ENCODE measurements at places on chromosomes 6 and 20.

DNA sequence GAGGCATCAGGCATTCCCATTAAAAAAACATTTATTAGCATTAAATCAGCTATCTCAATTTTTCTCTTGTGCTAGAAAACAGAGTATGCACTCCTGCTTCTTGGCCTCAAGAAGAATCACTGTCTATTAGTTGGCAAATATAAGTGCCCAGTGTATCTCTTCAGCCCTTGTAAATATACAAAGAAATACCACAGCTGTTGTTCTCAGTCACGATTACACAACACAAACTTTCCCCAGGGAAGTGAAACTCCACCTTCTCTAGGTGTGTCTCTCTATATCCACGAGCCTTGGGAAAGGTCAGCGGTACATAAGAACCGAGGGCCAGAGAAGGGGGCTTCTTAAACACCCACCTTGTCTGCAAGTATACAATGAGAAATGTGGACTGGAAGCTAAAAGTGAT is 194.7 kb downstream of the PKHD1 start:
- DNase-seq = no peak

DNA sequence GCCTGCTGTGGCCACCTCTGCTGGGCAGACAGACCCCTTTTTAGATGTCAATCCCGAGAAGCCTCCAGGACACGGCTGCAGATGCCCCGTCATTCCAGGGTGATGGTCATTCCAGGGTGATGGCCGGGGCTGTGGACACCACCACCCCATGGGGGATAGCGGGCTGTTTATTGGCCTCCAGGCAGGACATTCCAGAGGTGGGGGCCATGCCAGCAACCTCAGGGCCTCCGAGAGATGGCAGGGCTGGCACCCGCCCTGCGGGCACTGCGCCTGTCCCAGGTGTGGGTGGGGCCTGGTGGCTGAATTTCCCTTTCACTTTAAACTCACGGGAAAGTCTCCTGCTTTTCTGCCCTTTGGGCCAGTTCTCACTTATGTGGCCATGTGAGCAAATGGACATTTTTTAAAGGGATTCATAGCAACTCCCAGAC is 14.5 kb downstream of the COL9A3 start:
- DNase-seq = no peak

DNA sequence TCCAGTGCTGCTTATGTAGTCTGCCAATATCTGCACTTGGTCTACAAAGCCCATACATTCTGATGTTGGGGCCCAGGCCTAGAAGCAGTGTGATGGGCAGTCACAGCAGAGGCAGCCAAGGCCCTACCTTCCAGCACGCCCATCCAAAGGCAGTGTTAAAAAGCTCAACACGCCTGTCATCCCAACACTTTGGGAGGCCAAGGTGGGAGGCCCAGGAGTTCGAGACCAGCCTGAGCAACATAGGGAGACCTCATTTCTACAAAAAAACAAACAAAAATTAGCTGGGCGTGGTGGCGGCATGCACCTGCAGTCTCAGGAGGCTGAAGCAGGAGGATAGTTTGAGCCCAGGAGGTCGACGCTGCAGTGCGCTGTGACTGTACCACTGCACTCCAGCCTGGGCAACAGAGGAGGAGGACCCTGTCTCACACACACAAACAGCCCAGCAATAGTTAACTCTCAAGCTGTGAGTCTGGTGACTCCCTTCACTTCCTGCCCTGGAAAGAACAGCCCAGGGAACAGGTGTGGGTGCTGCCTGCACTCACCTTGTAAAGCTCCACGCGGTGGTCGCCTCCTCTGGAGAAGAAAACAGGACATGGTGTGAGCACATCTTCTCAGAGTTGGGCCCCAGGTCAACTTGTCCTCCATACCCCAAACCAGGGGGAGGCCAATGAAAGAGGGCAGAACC is 68.8 kb downstream of the PYGB start:
- DNase-seq = no peak

GRCh38 chr6:42159431-42160024 is 13.6 kb upstream of the GUCA1A start:
- DNase-seq = no peak

GRCh38 chr6:118377711-118378414 is 170.2 kb upstream of the PLN start:
- peak; percentile 9 for DNase-seq

All from mesendoderm (in vitro differentiated cells).